ENCODE measurements at places on chromosomes 16 and 17.

DNA sequence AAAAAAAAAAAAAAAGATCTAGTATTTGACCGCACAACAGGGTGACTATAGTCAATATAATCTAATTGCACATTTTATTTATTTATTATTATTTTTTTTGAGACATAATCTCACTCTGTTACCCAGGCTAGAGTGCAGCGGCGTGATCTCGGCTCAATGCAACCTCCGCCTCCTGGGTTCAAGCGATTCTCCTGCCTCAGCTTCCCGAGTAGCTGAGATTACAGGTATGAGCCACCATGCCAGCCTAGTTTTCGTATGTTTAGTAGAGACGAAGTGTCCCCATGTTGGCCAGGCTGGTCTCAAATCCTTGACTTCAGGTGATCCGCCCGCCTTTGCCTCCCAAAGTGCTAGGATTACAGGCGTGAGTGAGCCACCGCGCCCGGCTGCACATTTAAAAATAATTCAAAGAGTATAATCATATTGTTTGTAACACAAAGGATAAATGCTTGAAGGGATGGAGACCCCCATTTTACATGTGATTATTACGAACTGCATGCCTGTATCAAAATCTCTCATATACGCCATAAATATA lies 794 bp downstream of the ANKS3 start:
- no peak for DNase-seq

DNA sequence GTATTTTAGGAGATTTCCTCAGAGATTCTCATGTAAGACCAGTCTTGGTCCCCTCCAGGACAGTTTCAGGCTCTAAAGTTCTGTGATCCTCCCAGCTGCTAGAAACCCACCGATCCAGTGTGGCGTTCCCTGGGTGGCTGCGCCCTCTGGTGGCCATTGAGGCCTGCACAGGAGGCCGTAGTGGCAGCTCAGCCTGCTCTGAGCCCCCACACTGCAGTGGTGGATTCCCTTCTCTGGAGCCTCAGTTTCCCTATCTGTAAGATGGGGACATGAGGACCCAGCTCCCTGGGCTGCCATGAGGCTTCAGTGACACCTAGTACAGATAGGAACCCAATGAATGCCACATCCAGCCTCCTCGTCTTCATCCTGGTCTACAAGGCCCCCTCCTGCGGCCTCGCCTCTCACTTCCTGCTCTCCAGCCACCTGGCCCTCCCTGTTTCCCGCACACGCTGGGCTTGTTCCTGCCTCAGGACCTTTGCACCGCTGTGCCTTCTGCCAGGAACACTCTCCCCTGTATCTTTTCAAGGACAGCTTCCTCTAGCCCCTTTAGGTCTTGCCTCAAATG lies 16.5 kb downstream of the CCDC102A start:
- peak; percentile 64 for DNase-seq

DNA sequence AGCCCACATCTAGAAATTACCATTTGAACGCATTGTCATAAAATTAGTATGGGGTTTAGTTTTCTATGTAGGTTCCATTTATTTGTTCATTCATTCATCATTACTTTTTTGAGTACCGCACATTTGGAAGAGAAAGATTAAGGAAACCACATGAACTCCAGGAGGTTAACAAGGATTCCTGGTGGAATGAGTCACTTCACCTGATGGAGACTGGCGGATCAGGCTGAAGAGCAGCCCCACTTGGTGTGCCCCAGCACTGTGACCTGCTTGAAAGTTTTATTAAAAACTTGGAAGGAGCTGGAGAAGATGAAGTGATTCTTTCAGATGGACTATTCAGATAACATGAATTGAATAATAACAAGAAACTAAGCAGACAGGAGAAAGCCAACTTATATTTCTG lies 293.6 kb upstream of the CDH11 start:
- DNase-seq, result no peak

DNA sequence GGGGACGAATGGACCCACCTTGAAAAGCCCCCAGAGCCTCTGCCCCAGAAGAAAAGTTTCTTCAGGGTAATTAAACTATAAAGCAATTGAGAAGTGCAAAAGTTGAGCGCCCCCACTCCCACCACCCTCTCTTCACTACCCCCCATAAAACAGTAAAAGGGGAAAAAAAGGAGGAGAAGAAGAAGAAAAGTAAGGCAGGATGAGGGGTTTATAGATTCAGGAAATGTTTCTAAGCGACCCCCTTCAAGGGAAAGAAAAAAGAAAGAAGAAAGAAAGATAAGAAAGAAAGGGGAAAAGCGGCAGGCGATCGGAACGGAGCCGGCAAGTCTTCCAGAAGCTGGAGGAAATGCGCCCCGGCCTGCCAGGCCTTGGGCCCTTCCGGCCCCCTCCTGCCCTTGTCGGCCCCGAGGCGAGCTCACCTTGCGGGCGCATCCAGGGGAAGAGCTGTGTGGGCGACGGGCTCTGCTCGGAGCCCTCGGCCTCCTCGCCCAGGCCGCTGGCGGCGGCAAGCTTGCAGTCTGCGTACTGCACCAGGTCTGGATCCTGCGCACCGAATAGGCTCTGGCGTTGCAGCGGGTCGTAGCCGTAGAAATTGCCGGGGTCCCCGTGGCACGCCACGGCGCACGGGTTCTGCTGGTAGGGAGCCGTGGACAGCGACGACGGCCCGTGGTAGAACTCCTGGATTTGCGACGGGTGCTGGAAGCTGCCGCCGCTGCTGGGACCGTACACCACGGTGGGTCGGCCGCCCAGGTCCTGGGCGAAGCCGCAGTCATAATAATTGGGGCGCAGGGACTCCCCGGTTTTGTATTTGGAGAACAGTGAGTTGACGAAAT lies 1.0 kb downstream of the HOXB8 start:
- DNase-seq, result no peak

- DNase-seq, result peak; percentile 89
Measured at GRCh38 chr16:68035227-68035626, 12.1 kb downstream of the DUS2 start.
